ENCODE measurements at places on chromosomes 4 and X. TPM values are rescaled to one million over a fixed set of nuclear protein-coding genes. Genes with fewer than 3 reads are reported as not detected.

PDGFRA gene
- 0.40 TPM for total RNA-seq

STK32B gene
- total RNA-seq = 18.0 TPM

H2BW2 gene
- total RNA-seq = not detected

APOOL gene
- total RNA-seq = 8.4 TPM

CCDC149 gene
- total RNA-seq = 2.1 TPM

PDHA1 gene
- 286 TPM for total RNA-seq

All from A549 treated with ZK216348 at 1 μM for 4 hours (cell line).